ENCODE measurements at places on chromosomes 1 and 21. TPM values are rescaled to one million over a fixed set of nuclear protein-coding genes. Genes with fewer than 3 reads are reported as not detected.

DNA sequence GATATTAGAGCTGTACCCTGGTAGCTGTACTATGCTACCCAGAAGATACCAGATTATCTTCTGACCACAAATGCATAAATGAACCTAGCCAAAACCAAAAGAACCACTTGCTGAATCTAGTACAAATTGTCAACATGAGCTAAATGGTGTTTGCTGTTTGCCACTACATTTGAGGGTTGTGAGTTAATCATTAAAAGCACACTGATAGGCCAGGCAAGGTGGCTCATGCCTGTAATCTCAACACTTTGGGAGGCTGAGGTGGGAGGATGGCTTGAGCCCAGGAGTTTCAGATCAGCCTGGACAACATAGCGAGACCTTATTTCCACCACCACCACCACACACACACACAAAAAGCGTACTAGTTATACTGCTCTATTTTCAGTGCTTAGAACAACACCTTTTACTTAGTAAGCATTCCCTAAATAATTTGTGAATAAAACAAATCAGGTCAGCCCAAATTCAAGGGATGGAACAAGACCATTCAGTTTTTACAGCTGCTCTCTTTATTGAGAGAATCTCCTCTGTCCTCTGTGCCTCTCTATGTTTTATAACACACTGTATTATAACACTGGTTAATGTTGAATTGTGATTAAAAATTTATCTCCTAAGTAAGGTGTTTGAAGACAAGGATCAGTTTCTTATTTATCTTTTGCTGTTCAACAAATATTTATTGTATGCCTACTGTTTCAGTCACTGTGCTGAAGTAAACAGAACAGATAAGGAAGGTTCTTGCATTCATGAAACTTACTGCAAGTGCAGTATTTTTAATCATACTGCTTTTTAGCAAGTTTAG, 44.0 kb downstream of the MAGI3 start:
- H3K27ac ChIP-seq: no peak overlapping the region
- H3K4me3 ChIP-seq: no peak overlapping the region
- no peak for DNase-seq
- H3K27me3 ChIP-seq: no peaks in the 10 kb centered on the region
- no peaks in the 10 kb centered on the region for H3K36me3 ChIP-seq
- H3K4me1 ChIP-seq: no peaks in the 10 kb centered on the region

DNA sequence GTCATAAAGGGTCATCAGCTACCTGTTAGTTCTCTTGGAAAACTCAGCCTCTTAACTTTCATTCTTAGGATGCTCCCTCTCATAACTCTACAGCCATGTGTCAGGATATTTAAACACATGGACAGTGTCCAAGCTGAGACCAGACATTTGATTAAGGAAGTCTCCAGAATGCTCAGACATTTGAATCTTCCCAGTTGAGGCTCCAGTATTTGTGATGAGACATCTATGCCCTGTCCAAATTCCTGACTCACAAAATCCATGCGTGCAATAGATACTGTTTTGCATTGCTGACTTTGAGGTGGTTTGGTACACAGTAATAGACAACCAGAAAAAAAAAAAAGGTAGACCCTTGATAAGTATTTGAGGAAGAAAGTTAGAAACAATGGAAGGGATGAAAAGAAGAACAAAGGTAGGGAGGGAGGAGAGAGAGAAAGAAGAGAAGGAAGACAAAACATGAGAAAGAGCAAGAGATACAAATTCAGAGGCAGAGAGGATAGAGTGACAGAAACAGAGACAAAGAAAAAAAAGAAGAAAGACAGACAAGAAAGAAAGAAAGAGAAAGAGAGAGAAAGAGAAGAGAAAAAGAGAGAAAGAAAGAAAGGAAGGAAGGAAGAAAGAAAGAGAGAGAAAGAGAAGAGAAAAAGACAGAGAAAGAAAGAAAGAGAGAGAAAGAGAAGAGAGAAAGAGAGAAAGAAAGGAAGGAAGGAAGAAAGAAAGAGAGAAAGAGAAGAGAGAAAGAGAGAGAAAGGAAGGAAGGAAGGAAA, 275.5 kb upstream of the PRMT6 start:
- no peaks in the 10 kb centered on the region for H3K4me1 ChIP-seq
- no peak overlapping the region for H3K4me3 ChIP-seq
- H3K27me3 ChIP-seq: no peaks in the 10 kb centered on the region
- H3K36me3 ChIP-seq: no peaks in the 10 kb centered on the region

DNA sequence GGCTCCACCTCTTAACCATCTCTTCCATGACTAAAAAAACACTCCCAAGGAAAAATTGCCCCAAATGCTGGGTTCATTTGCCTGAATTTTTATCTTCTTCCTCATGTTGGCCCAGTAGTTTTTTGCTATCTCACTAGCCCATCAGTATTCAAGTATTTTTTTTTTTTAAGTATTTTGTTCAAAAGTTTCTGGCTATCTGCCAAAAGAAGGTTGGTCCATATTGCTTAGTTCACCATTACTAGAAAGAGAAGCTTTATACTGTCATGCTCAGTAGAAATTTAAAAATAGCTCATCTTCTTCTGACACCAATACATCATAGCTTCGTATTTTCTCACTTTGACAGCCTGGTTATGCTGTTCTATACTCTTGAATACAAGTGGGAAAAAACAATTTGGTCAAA, 41.0 kb upstream of the PDE9A start:
- H3K4me3 ChIP-seq: no peak overlapping the region
- H3K27me3 ChIP-seq: no peaks in the 10 kb centered on the region
- no peak overlapping the region for H3K27ac ChIP-seq
- DNase-seq: no peak
- H3K4me1 ChIP-seq: no peaks in the 10 kb centered on the region

DNA sequence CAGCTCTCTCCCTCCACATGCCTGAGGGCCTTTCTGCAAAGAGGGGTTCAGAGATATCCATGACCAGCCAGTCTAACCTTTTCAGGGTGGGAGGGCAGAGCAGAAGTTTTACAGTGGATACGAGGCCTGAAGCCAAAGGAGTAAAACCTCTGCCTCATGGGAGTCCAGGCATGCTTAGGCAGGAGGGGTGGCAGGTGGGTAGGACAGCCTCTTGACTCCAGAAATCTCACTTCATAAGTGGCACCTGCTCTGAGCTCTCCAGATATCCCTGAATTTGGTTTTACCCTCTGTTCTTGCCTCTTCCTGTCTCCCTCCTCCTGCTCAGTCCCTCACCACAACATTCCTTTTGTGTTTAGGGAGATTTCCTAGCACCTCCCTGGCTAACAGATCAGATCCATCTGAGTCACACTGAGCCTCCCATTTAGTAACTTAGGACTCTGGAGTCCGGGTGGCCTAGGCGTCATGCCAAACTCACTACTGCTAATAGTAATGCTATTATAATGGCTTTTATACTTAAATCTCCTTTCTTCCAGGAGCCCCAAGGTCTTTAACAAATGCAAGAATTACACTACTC, 201.0 kb downstream of the HS2ST1 start:
- H3K36me3 ChIP-seq: no peaks in the 10 kb centered on the region
- H3K27me3 ChIP-seq: no peaks in the 10 kb centered on the region
- no peak for DNase-seq
- no peak overlapping the region for H3K4me3 ChIP-seq
- no peaks in the 10 kb centered on the region for H3K4me1 ChIP-seq

DNA sequence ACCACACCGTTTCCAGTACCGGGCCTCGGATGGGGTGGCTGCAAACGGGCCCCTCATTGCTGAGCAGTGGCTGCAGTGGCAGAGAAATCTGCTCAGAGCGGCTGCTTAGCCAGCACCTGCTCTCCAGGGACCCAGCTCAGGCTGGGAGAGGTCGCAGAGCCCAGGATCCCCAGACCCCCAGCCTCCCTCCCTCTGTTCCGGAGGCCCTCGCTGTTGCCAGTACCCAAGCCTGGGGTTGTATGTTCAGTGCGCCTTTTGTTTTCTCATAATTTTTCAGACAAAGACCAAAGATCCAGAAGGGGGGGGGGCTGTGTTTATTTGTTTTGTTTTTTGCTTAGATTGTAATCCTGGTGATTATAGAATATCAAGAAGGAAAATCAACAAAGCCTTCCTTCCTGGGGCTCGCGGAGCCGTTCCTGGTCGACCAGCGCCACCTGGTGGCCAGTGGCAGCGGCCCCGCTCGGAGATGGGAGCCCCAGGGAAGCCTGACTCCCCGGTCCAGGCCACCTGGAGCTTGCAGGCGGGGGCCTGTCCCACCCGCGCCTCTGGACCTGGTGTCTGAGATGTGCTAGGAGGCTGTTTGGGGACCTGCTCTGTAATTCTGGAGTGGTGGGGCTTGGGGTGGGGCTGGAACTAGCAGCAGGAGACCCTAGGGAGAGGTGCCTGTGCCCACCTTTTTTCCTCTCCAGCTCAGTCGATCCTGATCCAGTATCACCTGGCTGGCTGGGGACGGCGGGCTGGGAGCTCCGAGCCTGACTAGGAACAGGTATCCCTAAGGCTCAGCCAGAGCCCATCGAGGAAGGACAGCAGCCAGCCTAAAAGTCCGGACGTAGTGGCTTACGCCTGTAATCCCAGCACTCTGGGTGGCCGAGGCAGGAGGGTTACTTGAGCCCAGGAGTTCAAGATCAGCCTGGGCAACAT, 123.9 kb upstream of the VAMP3 start:
- no peak overlapping the region for H3K4me3 ChIP-seq
- no peaks in the 10 kb centered on the region for H3K4me1 ChIP-seq
- H3K36me3 ChIP-seq: no peaks in the 10 kb centered on the region

Gene GJC2
- total RNA-seq: 5.4 TPM

Gene UBL4B
- not detected for total RNA-seq

Measured in ascending aorta (tissue), 2 donors.